ENCODE measurements at places on chromosomes 2 and 18.
A peak's percentile ranks its signal among the peaks of the same experiment; 100 is the strongest.

GRCh38 chr2:224584785-224585210 is 365 bp downstream of the CUL3 start:
- DNase-seq, result peak; percentile 50

- DNase-seq, result no peak
These were observed 30.2 kb downstream of the TGFBRAP1 start for GRCh38 chr2:105299290-105299689.

GRCh38 chr2:20193185-20193584 is 31.7 kb downstream of the SDC1 start:
- DNase-seq, result no peak

GRCh38 chr2:145380436-145381017 is 860.6 kb upstream of the ZEB2 start:
- no peak for DNase-seq

DNA sequence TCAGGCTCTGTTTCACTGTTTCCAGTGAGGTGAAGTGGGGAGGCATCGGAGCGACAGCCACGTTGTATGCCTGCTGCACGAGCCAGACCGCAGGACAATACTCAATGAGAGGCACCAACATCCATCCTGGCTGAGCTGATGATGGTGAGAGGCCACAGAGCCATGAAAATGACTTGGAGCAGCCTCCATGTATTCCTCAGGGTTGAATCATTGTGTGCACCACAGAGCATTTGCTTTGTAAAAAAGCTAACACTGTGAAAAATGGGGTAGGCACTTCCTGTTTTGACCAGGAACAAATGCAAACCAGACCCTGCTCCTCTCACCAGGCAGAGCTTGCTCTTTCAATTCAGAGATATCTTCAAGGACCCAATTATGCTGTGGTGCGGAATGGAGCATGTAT is 87.2 kb downstream of the LPIN1 start:
- DNase-seq, result no peak

- DNase-seq, result no peak
These were observed 21.9 kb upstream of the CERS6 start for GRCh38 chr2:168434146-168434545.

DNA sequence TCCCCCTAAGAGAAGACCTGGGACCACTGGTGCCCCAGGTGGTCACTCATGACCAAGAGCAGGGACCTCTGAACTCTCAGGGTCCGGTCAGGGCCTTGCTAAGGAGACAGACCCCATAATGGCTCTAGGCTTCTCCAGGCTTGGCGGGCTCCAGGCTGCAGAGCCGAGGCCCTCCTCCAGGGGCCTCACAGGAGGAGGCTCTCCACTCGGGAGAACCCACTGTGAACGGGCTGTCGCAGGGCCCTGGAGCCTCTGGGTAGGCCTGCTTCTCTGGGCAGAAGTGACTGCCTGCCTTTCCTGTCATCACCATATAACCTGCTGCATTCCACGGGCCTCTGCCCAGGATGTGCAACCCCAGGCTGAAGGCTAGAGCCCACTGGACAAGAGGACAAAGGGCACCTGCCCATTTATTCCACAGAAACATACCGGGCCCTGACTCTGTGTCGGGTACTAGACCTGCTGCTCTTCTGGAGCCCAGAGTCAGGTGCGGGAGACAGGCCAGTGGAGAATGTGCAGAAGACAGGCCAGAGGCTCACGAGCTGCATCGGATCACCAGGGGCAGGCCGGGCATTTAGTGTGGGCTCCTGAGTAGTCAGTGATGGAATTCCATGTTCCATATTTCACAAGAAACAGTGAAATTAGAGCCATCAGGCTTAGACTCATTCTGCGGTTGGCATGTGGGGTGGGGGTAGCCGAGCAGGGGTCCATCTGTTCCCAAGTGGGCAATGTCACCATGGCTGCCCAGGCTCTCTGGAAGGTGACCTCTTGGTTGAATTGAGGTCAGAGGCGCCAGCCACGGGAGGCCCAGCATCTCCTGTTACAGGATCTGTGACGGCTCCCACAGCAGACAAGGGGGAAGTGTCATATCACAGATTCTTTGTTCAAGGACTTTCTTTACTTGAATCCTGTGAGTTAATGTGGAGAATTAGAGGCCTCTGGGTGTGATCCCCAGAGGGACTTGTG is 220.8 kb downstream of the SH3RF3 start:
- DNase-seq, result no peak

GRCh38 chr2:177633111-177633510 is 240.5 kb downstream of the AGPS start:
- DNase-seq, result no peak

GRCh38 chr2:226984750-226985582 is 149.1 kb downstream of the RHBDD1 start:
- no peak for DNase-seq

GRCh38 chr2:145593991-145594614 is 1074.2 kb upstream of the ZEB2 start:
- no peak for DNase-seq

DNA sequence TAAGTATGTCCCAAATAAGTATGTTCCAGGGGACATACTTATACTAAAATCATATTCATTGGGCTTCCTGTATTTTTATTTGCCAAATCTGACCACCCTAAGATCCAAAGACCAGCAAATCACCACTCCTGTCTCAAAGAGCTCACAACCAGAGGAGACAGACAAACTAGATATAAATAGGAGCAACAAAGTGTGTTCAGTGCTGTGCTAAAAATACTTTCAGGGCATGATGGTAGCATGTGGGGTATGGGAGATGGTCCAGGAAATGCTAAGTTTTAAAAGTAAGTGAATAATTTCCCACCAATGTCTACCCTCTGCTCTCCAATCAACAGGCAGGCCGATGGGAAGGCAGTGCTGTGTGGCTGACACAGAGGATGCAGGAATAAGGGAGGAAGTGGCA is 87.1 kb downstream of the C1QL2 start:
- DNase-seq, result no peak

DNA sequence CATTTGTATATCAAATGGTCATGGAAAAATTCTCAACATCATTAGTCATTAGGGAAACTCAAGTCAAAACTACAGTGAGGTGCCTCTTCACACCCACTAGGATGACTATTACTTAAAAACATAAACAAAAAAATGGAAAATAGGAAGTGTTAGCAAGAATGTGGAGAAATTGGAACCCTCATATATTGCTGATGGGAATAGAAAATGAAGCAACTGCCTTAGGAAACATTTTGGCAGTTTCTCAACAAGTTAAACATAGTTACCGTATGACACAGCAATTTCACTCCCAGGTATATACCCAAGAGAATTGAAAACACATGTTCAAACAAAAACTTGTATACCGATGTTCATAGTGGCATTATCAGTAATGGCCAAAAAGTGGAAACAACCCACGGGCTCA is 18.1 kb upstream of the CYP26B1 start:
- no peak for DNase-seq

GRCh38 chr2:216837740-216838139 is 22.1 kb downstream of the TNP1 start:
- DNase-seq, result no peak

DNA sequence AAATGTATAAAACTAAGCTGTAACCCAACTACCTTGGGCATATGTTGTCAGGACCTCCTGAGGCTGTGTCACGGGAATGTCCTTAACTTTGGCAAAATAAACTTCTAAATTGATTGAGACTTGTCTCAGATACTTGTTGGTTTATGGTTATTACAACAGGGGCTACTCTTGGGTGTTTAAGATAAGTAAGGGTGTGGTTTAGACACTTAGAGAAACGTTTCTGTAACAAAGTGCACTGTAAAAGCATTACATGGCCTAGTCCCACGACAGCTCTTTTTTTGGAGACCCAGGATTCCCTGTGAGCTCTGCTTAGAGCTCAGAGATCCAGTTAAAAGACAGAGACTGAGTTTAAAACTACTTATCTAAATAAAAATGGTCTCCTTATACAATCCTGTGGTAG is 32.3 kb upstream of the LIPG start:
- no peak for DNase-seq

DNA sequence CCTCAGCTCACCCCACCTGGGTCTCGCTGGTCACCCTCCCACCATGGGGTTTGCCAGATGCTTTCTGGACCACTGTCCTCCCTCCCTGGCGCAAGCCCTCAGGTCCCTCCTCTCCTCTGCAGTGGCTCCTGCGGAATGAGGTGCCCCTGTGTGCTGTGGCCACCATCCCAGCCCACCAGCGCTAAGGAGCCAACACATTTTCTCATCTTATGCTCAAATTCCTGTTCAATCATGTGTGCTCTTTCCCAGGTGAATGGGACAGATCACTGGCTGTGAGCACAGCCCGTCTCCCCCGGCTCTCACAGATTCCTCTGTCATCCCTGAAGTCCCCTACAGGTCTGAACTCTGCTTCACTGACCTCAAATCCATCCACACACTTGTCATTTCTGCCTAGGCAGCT is 15.2 kb upstream of the CCDC74B start:
- DNase-seq, result no peak

- no peak for DNase-seq
These were observed 68.7 kb upstream of the EDAR start for GRCh38 chr2:109057686-109058085.

DNA sequence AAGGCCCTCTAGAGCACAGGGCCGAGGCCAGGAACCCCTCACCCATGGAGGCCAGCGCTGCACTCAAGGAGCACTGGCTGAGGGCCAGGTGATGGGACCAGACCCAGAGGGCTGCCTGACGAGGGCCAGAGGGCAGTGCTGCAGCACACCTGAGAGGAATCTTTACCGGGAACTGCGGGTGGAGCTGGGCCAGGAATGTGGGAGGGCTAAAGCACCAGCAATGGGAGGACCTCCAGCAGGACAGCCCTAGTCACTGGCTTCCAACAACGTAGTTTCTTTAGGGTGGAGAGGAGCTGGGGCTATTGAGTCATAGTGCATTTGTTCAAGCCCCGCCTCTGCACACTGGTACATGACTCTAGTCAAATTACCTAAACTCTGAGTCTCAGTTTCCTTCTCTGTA is 143.4 kb downstream of the TMEM17 start:
- DNase-seq, result no peak

DNA sequence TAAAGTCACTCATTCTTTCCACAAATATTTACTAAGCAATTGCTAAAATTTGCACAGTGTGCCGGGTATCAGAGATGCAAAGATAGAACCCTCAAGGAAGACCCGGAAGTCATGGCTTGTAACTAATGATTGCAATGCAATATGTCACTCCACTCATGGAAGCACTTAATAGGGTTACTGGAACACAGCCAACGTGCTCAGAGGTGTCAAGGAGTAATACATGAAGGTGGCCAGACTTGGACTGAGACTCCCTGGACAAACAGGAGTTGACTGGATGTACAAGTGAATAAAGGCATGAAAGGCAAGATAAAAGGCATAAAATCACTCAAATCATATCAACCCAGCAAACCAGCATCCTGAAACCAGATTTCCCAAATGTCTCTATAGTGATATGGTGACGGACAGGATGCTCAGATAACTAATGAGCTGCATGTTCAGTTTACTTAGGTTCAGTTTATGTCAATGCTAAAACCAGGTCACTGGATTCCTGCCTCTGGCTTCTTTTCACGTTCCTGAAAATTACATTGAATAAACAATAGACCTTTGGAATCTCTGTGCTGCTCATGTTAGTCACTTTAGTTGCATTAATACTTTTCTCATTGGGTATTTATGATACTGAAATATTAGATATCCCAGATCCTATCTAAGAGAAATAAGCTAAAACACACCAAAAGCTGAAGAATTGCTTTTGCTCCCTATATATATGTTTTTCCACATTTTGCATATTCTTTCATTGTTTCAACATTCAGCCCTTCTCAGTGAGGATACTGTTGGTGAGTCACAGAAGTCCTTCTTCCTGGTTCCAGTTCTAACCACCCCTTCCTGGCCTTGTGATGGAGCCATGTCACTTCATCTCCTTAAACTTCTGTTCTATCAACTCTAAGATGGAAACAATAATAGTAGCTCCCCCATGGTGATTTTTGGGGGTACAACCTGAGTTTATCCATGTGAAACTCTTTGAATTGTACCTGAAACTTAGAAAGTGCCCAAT is 688.9 kb upstream of the ID2 start:
- no peak for DNase-seq
